ENCODE measurements at places on chromosomes 2 and 18.

- DNase-seq, result no peak
Observed at GRCh38 chr18:708096-708495, 4.3 kb downstream of the ENOSF1 start.

DNA sequence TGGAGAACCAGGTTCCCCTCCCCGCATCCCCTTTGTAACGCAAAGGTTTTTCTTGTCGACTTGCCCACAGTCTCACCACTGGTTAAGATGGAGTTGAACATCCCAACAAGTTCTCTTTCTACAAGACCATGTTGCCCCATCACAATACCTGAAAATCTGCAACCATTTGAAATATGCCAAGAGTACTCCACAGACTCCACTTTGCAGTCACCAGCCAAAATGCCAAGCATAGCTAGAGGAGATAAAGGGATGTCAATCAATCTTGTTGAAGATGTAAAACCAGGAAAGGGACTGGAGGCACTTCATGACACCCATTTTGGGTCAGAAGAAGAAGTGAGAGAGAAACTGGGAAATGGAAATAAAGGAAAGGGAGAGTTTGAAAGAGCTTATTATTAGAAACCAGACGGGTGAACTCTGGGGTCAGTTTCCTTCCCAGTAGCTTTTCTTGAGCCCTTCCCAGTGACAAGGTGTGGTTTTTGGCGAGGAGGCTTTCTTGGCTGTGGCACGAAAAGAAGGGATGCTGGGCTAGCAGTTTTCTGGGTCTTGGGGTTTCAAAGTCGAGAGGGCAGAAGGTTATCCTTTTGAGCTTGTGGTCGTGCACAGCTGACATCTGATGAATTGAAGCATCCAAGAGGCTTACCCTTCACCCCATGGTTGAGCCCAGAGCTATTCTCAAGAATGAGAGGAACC lies 79.3 kb downstream of the ACAA2 start:
- DNase-seq, result no peak

GRCh38 chr2:139940686-139941085 lies 1160.5 kb upstream of the NXPH2 start:
- no peak for DNase-seq

DNA sequence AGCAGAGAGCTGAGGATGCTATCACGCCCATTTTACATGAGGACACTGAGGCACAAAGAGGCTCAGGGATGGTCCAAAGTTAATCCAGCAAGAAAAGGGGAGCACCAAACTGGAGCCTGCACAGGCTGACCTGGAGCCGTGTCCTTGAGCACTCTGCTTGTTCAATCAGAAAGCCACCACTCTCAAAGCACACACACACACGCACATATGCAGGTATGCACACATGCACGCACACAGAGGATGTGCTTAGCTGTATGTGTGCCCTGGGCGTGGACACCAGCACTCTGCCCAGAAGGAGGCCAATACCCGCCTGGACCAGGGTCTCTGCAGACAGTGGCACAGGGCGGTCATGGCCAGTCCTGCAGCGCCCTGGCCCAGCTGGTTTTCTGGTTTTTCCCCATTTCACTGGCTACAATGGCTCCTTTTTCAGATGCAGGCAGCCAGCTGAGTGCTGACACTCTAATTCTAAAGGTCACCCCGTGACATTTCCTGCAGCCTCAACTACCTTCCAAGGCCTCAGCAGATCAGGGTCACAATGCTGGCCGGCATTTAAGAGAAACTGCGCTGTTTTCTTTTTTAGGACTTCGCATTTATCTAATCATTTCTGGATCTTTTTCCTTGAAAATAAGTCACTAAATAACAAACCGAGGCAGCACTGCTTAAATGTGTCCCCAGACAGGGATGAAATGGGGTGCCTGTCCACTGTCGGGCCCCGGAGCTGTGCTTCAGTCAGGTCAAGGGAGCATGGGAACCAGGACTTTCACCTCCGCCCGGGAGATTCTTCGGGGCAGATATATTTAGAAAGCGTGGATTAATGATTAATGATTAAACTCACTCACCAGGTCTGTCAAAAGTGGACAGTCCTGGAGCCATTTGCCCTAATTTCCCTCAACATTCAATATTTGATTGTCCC lies 104.5 kb downstream of the HDAC4 start:
- no peak for DNase-seq

GRCh38 chr2:217186668-217187159 lies 326.9 kb upstream of the TNP1 start:
- no peak for DNase-seq

- no peak for DNase-seq
Observed at GRCh38 chr2:45045706-45046105, 36.5 kb upstream of the SIX2 start.
